Hepatic stellate cell (primary cell): ENCODE measurements at places on chromosomes 12 and 14.
A peak's percentile ranks its signal among the peaks of the same experiment; 100 is the strongest.

DNA sequence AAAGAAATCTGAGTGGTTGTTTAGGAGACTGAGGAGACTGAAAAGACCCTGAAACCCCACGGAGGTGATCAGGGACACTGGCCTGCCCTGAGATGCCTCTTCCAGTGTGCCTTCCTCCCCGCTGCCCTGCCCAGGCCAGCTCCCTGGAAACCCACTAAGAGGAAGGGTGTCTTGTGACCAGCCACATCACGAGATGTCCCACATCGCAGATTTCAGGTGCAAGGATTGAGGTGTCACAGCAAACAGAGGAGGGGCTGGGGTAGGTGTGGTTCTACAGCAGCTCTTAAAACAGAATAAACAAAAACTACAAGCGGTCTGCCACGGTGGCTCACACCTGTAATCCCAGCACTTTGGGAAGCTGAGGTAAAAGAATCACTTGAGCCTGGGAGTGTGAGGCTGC, 184.3 kb upstream of the C14orf180 start:
- no peak for DNase-seq

GRCh38 chr14:55121628-55122439, 7.2 kb upstream of the LGALS3 start:
- DNase-seq = no peak

DNA sequence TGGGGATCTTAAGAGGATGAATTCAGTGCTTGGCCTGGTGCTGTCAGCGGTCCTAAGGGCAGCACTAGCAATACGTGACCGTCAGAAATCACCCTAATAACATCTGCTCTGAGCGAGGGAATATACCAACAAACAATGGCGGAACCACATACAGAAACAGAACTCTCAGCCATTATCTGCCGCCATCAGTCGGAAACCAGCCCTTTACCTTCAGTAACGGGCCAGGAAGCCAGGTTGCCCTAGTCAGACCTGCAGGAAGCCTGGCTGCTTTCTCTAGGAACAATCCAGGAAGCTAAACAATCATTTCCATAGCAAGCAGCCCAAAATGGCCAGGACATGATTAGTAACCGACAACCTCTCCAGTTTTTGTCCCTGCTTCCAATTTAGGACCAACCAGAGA, 5.6 kb downstream of the CDCA4 start:
- DNase-seq = no peak

GRCh38 chr14:92880351-92880750, 42.6 kb upstream of the CHGA start:
- DNase-seq = no peak

DNA sequence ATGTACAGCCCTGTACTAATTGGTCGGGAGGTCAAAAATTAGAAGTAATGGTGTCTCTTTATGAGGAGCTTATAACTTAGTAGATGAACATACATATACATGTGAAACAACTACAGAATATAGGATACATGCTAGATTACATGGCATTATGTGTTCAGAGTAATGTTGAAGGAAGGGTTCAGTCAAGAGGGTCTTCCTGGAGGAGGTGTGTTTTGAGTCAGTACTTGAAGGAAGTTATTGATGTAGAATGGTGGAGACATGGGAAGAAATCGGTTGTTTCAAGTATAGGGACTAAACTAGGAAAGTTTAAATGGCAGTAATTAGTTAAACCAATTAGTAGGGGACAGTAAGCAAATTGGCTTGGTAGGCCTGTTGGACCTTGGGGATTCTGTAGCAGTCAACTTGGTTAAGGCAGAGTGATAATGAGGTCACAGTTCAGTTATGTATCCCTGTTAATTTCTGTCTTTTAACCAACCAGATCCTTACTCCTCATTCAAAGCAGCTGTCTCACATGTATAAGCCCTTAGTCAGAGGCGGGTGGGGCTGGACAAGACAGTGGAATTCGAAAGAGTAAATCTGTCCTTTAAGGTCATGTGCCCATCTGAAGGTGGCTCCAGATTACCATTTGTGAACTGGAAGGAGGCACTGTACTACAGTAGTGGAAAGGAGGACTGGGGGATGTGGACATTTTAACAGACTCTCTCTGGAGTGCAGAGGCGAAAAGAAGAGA, 3.5 kb upstream of the ANKRD52 start:
- peak; percentile 72 for DNase-seq

- DNase-seq = no peak
These were observed 14.4 kb downstream of the G2E3 start for GRCh38 chr14:30573226-30573814.

GRCh38 chr12:27521981-27522380, 2.0 kb upstream of the PPFIBP1 start:
- DNase-seq = no peak

- DNase-seq = peak; percentile 28
These were observed 37.8 kb upstream of the OR4E1 start for GRCh38 chr14:21711360-21711961.

DNA sequence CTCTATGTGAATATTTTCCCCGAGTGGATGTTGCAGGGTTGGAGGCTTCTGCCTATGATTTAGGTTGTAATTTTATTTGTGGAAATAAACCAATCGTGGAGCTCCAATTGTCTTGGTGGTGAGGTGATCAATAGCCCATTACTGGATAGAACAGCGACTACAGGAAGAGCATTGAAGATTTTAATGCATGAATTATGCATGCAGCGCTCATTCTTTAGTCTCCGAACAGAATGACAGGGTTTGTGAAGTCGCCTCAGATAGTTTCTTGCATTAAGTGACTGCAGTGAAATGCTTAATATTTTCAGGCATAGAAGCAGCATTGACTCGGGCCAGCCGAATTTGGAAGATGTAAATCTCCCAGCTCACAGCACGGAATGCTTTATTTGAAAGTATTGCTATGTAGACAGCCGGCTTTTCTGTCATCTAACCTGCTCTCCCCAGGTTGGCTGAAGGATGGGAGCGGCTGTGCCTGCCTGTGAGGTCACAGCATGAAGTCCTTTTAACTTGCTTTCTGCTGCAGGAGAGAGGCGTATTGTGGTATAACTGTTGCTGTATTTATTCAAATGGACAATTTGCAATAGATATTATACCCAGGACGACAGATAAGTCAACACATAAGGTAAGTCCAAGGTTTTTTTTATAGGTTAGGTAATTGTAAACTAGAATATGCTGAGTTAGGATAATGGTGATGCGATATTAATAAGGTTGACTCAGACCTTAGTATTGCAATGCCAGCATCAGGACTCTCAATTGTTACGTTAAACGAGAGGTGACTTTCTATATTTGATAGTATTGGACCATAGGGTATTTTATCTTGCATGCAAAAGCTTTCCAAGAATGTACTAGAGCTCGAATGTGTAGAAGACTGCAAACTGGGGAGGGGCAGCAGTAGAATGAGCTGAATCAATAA, 135.7 kb downstream of the CNTN1 start:
- no peak for DNase-seq

- DNase-seq = no peak
These were observed 193.5 kb downstream of the SLC2A13 start for GRCh38 chr12:39912211-39912980.

- DNase-seq = no peak
These were observed 37.9 kb downstream of the CYP46A1 start for GRCh38 chr14:99721792-99722516.

DNA sequence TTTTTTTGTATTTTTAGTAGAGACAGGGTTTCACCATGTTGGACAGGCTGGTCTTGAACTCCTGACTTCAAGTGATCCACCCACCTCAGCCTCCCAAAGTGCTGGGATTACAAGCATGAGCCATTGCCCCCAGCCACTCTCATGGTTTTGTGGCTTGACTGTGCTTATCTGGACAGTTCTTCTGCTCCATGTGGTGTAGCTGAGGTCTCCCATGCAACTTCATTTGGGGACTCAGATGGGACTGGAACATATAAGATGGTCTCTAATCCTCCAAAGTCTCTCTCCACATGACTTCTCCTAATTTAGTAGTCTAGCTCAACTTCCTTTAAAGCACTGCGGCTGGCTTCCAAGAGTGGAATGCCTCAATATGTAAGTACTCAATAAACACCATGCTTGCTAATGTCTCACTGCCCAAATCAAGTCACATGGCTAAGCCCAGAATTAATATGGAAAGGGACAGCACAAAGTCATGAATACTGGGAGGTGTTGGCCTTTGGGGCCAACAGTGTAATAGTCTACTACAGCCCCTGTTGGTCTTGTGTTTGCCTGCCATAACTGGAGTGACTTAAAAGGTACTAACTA, 7.4 kb downstream of the INHBC start:
- no peak for DNase-seq

DNA sequence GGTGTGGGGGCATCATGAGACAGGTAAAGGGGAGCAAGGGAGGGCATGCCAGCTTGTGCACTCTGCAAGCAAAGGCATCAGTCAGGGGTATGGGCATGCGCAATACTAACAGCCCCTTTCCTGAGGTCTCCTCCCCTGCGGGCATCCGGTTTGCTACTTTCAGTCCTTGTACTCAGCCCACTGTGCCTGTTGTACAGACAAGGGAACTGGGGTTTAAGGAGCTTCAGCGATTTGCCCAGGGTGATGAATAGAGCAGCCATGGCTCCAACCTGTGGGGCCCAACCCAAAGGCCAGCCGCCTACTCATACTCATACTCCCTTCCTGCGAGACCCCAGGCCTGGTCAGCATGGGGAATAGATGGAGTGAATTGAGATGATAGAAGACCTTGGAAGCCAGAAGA, 66.7 kb downstream of the GALNT16 start:
- DNase-seq = no peak

- DNase-seq = no peak
These were observed 56.4 kb downstream of the TMCC3 start for GRCh38 chr12:94593822-94594442.

GRCh38 chr12:93200291-93200917, 177.3 kb upstream of the NUDT4 start:
- no peak for DNase-seq

DNA sequence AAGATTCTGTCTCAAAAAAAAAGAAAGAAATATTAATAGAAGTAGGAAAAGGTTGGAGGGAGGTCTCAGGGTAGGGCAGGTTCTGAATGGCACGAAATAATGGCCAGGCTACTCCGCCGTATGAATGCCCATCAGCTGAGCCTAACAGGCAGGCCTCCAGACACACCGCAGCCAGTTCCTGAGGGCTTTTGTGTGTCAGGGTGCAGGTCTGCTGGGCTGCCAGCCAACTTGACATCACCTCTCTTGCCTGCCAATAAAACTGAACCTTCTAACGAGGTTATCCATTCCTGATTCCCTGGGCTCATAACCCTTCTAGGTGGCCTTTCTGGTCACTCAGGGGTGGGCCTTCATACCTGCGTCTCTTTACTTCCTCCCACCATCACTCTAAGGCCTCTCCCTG, 3.0 kb downstream of the IFI27 start:
- no peak for DNase-seq

- DNase-seq = peak; percentile 88
These were observed at the start of gene SLC25A21 for GRCh38 chr14:37172024-37172869. Gene SLC25A21, minus strand, starts transcription at chr14:37172606.

DNA sequence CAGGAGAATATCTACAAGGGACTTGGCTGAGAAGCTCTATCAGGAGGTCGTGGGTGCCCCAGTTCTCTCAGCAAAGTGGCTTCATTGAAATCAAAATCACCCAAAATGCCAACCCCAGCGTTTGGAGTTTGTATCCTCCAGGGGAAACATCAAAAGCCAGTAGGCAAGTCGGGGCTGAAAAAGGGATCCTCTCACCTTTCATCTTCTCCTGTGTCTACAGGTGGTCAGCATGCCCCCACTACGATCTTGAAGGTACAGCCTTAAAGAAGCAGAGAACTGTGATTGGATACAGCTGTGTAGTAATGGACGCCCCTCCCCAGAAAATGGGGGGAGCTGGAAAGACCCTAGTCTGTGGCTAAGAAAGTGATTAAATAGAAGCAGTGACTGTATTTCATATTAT, 22.2 kb downstream of the HRK start:
- DNase-seq = no peak

GRCh38 chr12:76018111-76018510, 13.5 kb downstream of the PHLDA1 start:
- no peak for DNase-seq

GRCh38 chr14:33542338-33543287, 408.3 kb downstream of the EGLN3 start:
- DNase-seq = no peak

DNA sequence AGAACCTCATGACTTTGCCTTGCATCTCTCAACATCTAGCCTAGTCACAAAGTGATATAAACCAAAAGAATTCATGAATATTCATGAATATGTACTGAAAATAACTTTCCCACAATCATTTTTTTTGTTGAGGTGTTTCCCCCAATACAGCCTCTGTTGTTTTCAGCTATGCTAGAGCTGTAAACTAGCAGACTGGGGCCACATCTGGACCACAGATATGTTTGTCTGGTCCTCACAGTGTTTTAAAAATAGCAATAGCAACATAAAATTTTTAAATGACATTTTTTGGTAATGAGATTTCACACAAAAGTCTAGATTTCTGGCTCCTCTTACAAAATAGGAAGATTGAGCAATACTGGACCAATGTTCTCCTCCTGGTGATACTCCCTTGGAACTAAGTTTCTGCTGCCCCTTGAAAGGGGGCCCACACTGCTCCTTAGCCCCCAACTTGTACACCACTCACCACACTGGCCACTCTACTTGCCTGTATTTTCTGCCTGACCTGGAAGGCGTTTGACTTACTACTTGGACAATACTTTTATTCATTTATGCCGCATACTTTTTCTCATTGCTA, 81.2 kb downstream of the BMP4 start:
- no peak for DNase-seq

DNA sequence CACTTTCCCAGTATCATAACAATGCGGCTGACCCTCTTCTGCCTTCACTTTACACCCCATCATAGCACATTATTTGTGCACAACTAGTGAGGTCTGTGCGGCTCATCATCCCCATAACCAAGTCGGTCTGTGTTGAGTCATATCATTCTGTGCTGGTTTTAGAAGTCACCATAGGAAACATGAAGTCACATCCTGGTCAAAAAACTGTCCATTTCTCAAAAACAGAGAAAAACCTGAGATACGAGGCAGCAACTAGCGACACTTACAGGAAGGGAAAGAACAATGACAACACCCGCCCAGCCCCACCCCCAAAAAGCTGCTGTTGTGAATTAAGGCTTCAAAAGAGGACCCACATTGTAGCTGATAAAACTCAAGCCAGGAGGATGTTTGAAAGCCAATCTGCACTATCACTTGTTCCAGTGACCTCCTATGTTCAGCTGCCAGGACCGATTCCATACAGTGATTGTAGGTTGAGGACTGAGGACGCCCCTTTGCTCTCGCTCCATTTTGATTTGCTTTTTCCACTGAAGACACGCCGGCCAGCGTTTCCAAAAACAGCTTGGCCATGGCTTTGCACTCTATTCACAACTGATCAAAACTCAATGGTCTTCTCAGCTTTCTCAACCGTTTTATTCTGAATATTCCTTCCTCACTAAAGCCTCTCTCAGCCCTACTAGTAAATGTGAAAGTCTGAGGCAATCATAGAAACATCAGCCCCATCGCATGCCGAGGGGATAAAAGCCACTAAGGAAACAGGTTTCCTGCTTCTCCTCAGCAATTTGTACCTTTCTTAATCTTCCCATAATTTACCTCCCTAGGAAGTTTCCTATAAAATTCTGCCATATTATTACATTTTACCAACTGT, 87.5 kb downstream of the DUSP16 start:
- DNase-seq = no peak
